Amygdala (tissue), 56 donors: ENCODE measurements at places on chromosomes 12 and 14.

- no peak for DNase-seq
Measured at GRCh38 chr14:39393289-39393688, 38.9 kb downstream of the FBXO33 start.

DNA sequence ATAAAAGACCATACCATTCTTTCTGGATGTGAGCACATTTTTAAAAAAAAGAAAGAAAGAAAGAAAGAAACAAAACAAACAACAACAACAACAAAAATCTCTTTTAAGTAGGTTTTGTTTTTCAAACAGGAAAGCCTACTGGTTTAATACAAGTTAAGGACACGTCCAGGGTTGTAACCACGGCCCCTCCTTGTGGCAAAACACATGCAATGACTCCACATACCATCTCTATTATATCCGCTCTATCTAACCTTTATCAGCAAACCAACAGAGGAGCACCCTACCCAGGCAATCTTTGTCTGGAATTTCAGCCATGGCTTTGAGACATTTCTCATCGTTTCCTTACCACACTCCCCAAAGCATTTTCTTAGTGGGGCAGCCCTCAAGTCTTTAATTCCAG is 360.5 kb upstream of the TMPO start:
- DNase-seq = no peak

DNA sequence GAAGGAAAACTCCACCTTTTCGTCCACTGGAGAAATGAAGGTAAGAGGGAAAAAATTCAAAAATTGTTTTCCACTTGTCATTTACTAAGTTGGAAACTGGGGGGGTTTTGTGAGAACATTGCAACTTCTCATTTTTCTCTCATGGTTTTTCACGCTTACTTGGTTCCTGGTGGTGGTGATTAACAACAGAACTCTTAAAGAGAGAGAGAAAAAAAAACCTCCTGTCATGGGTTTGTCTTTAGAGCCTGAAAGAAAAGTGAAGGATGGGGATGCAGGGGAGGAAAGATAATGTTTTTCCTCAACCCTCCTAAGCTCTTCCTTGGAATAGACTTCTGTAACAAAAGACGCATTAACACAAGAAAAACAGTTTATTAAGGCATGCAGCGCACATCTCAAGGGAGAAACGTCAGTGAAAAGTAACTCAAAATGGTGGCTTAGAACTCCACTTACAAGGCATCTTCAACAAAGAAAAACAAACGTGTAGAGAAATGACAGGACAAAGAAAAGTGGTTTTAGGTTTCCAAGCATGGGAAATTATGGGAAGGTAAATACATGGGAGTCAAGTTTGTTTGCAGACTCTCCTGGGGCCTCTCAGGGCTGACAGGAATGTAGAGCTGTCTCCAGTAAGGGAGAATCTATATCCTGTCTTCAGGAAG is 81.9 kb upstream of the ATF7IP start:
- DNase-seq = no peak

DNA sequence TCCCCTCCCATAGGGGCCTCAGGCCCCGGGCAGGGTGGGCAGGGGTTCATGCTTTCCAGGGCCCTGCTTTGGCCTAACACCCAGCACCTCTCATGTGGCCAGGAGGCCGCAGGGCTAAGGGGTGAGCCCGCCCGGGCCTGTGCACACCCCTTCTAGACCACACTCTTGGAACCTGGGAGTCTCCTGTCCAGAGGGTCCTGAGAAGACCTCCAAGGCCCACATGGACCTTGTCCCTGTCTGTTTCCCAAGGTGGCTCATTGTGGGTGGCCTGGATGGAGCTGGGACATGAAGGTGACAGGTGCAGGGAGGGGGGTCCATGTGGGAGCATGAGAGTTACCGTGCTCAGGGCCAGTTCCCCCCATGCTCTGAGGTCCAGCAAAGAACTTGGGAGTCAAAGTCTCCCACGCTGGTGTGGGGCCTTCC is 11.6 kb downstream of the DLK1 start:
- DNase-seq = no peak

DNA sequence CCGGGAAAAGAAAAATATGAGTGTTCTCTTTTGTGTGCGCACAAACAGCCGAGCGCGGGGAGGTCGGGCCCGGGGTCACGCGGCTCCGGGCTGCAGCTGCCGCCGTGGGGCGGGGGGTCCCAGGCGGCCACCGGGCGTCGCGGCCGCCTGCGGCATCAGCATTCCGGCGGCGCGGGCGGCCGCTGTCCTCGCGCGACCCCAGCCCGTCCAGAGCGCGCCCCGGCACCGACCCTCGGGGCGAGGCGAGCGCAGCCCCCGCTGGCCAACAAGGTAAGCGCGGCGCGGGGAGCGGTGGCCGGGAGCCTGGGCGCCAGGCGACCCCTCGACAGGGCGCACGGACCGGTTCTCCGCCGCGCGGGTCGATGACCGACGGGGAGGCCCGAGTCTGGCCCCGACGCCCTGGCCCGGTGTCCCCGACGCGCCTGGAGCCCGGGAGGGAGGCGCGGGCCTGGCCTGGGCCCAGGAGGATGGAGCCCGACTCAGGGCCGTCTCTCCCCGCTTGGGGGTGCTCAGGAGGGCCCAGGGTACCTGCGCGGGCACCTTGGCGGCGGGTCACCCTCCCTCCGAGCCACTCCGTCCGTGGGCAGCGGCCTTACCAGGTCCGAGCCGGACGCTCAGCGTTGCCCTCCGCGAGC is 103.9 kb upstream of the DIO3 start:
- no peak for DNase-seq
